ENCODE measurements at places on chromosomes 11 and 22.

GRCh38 chr22:33427461-33427860, 369.3 kb upstream of the SYN3 start:
- no peak for DNase-seq

DNA sequence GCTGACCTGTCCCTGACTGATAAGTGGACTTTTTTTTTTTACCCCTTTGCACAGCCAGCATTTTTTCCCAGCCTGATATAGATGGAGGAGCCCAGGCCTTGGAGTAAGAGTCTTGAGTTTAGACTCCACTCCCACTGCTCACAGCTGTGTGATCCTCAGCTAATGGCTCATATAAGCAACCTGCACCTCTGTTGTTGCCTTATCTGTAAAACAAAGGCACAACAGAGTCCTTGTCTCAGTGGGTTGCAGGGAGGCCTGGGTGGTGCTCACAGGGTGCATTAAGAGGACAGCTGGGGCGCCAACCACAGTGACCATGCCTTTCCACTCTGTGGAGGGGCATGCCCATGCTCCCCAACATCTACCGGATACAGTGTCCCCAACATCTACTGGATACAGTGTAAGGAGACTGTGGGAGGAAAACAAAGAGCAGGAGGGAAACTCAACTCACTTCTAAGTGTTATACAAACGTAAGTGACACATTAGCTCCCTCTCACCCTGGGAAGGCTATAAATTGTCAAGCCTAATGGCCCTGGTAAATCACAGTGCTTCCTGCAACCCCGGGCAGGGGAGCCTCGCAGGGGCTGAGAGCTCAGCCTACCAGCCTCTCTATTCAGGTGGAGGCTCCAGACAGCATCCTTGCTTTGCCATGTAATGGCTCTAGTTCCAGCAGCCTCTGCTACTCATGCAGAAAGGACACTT, 109.5 kb downstream of the TENM4 start:
- no peak for DNase-seq

DNA sequence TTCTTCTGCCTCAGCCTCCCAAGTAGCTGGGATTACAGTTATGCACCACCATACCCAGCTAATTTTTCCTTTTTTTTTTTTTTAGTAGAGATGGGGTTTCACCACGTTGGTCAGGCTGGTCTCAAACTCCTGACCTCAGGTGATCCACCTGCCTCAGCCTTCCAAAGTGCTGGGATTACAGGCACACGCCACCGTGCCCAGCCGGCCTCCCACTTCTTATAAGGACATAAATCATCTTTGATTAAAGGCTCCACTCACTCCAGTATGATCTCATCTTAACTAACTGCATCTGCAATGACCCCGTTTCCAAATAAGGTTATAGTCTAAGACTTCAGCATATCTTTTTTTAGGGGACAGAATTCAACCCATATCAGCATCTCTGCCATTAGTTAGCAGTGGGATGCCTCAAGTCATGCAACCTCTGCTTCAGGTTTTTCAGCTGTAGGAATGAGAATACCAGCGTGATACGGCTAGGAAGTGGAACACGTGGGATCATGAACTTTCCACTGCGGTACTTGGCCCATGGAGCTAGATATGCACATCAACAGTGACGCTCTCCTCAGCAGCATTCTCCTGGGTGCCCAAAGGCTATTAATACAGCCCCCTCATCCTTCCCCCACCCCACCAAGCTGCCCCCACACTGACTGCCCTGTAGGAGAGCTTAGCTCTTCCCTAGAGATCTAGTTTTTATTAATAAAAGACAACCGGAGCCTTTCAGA, 41.4 kb downstream of the MCHR1 start:
- no peak for DNase-seq

DNA sequence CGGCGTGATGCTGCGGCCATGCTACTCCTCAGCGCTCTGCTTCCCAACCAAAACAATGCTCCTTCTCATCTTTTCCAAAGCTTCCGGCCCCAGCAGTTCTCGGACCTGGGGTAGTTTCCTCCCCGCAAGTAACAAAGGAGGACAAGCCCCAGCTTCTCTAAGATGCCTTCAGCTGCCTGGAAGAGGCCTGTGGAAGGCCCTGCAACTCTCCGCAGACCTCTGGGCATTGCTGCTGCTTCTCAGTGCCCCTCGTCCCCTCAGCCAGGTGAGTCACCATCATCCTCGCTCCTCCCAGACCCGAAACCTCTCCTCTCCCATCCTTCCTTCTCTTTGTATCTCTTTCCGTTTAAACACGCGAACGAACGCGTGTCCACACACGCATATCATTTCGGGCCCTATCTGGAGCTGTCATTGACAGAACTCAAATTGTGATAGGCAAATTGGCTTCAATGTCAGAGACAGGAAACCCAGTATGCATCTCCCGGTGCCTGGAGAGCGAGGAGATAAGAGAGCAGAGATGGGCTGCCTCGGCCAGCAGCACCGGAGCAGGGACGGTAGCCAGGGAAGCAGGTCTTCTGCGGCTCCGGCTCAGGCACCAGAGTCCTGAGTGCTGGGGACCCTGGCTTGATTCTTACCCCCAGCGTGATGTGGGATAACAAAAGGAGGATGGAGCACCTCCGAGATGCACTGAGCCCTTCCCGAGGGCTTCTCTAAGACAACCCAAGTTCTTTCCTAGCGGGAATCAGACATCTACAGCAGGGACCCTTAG, 22.0 kb upstream of the JAM3 start:
- no peak for DNase-seq

GRCh38 chr11:101169944-101170343, 40.3 kb upstream of the PGR start:
- no peak for DNase-seq

DNA sequence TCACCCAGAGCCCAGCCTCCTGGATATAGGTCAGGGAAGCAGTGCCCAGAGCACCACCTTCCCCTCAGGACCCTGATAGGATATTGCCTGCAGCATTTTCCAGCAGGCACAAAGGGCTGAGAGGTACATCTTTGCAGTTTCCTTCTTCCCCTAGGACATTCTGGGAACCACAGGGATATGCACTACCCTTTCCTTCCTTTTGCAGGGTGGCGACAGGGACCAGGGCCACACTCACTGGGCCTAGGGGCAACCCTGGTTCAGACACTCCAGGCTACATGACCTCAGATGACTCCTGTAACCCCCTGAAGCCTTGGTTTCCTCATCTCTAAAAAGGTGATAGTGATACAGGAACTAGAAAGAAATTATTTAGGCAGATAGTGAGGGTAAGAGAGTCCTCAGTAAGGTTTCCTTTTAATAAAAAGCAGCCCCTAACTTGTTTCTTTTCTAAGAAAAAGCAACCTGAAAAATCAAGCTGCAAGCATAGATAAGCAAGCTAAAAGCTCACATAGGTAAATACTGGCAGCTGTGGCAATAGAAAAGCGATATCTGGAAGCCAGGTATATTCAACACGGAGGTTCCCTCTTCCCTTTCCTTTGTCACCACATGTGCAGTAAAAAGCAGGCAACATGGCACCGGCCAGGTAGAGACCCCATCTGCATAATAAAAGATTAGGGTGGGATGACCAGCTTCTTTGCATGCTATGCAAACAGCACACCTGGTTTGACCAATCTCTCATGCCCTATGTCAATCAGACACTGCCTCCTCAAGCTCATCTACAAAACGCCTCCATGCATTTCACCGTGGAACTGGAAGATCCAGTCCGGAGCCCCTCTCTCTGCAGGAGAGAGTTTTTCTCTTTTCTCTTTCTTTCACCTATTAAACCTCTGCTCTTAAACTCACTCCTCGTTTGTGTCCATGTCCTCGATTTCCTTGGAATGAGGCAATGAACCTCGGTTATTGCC, 13.2 kb upstream of the MRGPRX2 start:
- no peak for DNase-seq

DNA sequence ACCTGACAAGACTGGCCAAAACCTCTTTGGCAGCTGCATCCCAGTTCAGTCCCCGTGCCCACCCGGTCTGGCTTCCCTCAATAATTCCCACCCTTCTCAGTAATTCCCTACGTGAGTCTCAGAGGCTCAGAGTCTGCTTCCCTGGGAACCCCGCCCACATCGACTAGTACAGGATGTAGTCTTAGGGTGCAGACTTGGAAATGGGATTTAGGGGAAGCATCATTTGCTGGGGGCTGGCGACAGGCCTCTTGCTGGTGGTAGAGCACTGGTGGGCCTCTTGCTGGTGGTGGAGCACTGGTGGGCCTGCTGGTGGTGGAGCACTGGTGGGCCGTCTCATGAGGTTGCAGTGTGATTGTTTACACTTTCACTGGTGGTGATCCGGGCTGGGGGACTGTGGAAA, 199.5 kb upstream of the B3GAT1 start:
- DNase-seq: no peak

DNA sequence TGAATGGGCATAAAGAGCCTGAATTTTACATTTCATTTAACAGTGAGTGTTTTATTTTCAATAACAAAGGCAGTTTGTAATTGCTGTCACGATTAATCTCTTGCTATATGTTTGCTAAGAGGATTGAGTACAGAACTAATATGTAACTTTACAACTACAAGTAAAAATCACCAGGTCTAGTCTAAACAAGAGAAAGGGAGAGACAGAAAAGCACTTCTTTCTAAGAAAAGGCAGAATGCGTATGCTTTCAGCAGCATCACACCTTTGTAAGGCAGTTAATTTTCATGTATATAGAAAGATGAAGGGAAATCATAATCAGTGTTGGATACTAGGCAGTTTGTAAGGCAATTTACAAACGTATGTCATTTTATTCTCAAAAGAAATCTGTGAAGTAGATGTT, 169.8 kb downstream of the NELL1 start:
- no peak for DNase-seq

- DNase-seq: no peak
These were observed 21.3 kb upstream of the JAM3 start for GRCh38 chr11:134047586-134047999.

DNA sequence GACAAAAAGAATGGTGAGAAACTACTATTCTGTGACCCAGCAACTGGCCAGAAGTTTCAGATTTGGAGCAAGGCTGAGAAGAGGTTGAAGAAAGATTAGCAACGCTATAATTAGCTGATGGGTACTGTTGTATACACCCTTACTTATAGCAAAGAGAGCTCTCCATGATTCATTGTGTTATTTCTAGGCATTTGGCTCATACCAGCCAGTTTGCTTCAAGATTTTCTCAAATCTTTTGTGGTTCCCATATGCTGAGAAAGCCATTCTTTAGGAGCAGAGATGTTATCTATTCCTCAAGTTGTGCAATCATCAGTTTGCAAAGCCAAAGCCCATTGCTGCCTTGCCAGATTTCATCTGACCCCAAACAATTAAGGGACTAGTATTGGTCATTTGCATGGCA, 179.4 kb downstream of the ETS1 start:
- DNase-seq: no peak

- DNase-seq: no peak
These were observed 3.3 kb upstream of the PPARA start for GRCh38 chr22:46147061-46147460.

DNA sequence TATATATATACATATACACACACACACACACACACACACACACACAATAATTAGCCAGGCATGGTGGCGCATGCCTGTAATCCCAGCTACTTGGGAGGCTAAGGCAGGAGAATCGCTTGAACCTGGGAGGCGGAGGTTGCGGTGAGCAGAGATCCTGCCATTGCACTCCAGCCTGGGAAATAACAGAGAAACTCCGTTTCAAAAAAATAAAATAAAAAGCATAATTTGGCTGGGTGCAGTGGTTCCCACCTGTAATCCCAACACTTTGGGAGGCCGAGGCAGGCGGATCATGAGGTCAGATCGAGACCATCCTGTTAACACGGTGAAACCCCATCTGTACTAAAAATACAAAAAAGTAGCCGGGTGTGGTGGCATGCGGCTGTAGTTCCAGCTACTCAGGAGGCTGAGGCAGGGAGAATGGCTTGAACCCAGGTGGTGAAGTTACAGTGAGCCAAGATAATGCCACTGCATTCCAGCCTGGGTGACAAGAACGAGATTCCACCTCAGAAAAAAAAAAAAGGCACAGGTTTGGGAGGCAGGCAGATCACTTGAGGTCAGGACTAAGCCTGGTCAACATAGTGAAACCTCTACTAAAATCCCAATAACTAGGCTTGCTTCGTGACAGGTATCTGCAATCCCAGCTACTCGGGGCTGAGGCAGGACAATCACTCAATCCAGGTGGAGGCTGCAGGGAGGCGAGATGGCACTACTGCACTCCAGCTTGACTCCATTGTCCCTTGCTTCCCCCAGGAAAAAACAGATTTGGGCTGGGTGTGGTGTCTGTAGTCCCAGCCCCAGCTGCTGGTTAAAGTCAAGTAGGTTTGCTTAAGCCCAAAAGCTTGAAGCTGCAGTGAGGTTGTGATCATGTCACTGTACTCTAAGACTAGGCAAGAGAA, 11.8 kb upstream of the WDR74 start:
- no peak for DNase-seq

- DNase-seq: no peak
These were observed 26.7 kb downstream of the ANKRD42 start for GRCh38 chr11:83220260-83220659.

DNA sequence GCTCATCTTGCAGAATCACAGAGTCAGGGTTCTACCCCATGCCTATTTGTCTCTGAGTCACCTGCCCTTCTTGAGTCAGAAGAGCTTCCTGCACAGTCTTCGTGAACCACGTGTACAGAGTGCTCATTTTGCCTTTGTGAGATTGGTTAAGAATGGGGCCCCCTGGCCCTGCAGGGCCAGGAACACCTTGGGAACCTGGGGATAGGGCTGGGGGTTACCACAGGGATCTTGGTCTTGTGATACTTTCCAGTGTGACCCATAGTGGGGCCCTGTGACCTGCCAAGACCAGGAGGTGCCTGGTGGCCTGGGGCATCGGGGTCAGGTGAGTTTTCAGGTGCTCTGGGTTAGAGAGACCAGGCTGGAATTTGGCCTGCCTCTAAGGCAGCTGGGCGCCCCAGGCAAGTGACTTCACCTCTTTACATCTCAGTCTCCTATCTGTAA, 9.4 kb downstream of the TMPRSS13 start:
- no peak for DNase-seq

DNA sequence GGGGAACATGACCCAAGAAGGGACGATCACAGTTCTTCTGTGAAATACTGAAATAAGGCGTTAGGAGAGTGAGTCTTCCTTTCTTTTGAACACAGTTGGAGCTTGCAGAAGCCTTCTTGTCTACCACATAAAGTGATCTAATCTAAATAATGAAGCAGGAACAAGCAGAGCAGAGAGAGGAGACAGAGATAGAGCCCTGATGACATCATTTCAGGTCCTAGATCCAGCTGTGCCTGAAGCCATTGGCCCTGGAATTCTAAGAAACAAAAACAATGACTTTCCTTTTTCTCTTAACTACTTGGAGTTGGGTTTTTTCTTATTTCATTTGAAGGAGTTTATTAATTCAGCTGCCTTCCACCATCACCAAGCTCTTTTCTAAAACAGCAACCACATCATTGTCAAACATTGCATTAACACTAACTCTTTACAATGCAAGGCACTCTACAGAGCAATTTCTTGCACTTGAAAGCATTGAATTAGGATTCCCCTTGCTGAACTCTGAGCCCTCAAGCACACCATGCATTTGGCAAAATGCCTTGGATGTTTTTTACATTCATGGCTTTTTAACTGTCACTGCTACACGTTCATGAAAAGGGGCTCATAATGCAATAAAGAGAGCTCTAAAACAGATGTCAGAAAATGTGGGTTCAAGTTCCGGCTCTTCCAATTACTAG, 117.2 kb upstream of the TIMP3 start:
- DNase-seq: no peak
